Type B pancreatic cell (in vitro differentiated cells): ENCODE measurements at places on chromosomes 7 and 10. TPM values are rescaled to one million over a fixed set of nuclear protein-coding genes. Genes with fewer than 3 reads are reported as not detected.

GRCh38 chr7:132677918-132678317 is 101.6 kb upstream of the PLXNA4 start:
- no peaks in the 10 kb centered on the region for H3K36me3 ChIP-seq
- peak overlapping the region; percentile 22 for H3K27ac ChIP-seq
- peaks cover 8% of the 10 kb centered on the region for H3K4me1 ChIP-seq

DNA sequence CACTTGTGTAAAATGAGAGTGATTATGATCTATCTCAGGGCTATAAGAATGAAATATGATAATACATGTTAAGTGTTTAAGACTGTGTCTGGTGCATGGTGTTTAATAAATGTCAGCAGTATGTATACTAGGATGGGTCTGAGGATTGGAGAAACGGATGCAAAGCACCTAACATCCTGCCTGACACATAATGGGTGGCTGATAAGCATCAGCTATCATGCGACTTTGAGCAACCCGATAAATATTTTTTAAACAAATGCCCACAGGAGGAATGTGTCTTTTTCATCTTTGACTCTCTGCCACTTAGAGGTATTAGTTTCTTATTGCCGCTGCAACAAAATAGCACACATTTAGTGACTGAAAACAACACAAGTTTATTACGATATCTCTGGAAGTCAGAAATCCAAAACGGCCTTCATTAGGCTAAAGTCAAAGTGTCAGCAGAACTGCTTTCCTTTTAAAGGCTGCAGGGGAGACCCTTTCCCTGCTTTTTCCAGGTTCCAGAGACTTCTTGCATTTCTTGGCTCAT is 93.2 kb upstream of the ARHGAP21 start:
- H3K4me3 ChIP-seq, result no peak overlapping the region
- DNase-seq, result no peak
- H3K27ac ChIP-seq, result no peak overlapping the region
- no peaks in the 10 kb centered on the region for H3K4me1 ChIP-seq
- no peaks in the 10 kb centered on the region for H3K36me3 ChIP-seq
- no peaks in the 10 kb centered on the region for H3K27me3 ChIP-seq

DNA sequence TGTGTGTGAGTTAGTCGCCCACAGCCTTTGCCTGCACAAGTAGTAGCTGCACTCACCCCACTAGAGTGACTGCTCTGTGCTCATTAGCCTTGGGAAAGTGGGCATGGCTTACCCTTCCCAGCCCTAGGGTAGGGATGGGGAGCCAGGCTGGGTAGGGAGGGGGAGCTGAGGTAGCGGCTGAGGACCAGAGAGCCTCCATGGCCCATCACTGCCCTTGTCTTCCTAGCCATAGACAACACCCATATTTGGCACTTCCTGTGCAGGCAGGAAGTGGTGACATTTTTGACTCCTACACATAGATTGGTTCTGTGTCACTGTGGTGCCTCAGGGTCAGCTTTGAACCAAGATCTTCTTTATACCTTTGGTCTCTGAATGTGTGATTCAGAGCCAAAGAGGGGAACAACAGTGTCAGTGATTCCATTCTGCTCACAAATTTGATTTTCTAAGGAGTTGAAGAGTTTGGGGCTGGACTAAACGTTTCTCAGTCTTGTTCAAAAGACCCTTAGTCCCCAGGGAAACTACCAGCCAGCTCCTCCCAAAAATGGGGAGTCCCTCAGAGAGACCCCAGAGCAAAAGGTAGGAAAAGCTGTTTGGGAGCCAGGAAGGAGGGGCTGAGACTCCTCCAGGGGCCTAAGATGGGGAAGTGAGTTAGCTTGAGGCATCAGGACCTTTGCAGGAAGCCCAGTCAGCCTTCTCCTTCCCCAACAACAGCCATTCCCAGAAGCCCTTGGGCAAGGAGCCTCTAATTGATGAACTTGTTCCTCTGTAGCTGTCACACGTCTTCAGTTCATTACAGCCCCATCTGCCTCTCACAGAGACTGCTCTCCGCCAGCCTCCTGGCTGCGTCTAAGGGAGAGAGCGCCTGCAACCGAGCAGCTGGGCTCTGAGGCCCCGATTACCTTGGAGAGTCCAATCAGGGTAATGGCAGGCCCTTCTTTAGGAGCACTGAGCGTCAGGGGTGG is 135.0 kb downstream of the CDH23 start:
- peaks cover 48% of the 10 kb centered on the region for H3K4me1 ChIP-seq
- H3K27ac ChIP-seq, result no peak overlapping the region
- H3K36me3 ChIP-seq, result no peaks in the 10 kb centered on the region
- peaks cover 10% of the 10 kb centered on the region for H3K27me3 ChIP-seq
- H3K4me3 ChIP-seq, result no peak overlapping the region

DNA sequence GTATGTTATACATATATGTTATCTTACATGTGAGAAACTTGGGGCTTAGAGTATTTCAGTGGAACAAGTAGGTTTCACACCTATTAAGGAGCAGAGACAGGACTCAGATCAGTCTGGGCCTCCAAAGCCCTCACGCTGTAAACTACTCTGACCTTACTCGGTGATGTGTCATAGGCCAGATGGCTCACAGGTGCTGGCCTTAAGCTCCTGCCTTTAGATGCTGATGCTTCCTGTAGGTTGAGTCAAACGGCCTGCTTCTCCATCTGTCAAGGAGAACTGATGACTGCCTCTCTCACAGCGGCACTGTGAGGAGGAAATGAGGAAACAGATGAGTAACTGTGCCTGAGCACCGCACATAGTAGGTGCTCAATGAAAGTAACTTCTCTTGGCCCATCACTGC is 312.6 kb upstream of the COBL start:
- H3K27ac ChIP-seq, result no peak overlapping the region
- DNase-seq, result no peak
- H3K36me3 ChIP-seq, result no peaks in the 10 kb centered on the region
- no peaks in the 10 kb centered on the region for H3K4me1 ChIP-seq
- H3K4me3 ChIP-seq, result no peak overlapping the region

- H3K4me3 ChIP-seq, result no peak overlapping the region
- H3K4me1 ChIP-seq, result peaks cover 35% of the 10 kb centered on the region
- H3K36me3 ChIP-seq, result no peaks in the 10 kb centered on the region
- H3K27me3 ChIP-seq, result no peaks in the 10 kb centered on the region
- H3K27ac ChIP-seq, result no peak overlapping the region
- DNase-seq, result no peak
Observed at GRCh38 chr7:86966916-86967315, 92.5 kb downstream of the ELAPOR2 start.

Gene SLC26A3
- total RNA-seq, result 4.7 and 14.3 TPM in 2 replicates

Gene RET
- total RNA-seq, result 8.2 and 14.0 TPM in 2 replicates

Gene FAM237B
- total RNA-seq, result not detected in 2 replicates

Gene PNLIPRP1
- not detected in 2 replicates for total RNA-seq
